T1000 (cell line): ENCODE measurements at places on chromosomes 2 and 18.

- DNase-seq, result no peak
These were observed 1.3 kb downstream of the DUSP28 start for GRCh38 chr2:240561325-240561971.

GRCh38 chr2:11984316-11985158 lies 238.1 kb downstream of the LPIN1 start:
- no peak for DNase-seq

GRCh38 chr2:236161082-236161462 lies 7.1 kb downstream of the GBX2 start:
- no peak for DNase-seq

DNA sequence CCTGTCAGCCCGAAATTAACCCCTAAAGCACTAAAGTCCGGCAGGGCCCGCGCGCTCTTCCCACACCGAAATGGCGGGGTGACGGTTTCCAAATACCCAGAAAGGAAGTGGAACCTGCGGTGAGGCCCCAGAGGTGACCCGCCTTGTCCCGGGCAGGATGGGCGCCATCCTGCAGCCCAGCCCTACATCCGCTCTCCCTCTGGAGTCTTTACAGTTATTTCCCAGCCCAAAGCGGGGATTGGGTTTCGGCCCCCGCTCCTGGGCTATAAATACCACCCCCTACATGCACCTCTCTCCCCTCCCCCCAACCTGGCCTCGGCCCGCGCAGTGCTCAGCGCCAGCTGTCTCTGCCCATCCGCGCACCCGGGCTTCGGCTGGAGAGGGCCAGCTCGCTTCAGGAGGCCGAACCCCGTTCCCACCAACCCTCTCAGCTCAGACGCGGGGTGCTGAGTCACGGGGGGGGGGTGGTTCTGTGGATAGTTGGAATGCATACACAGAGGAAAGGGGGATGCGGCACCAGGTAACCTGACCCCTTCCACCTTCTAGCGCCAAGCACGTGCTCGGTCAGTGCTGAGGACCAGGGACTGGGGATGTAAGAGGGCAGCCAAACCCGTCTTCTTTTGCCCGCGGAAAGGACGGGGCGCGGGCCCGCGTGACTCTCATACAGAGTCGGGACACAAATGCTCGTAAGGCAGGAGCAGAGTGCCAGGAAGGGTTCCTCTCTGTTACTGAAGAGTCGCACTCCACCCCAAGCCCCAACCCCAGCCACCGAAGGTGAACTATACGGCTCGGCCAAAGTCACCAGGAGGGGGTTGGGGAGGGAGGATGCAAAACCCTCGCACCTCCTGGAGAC lies at the start of gene TUBA4B:
Gene TUBA4B (plus strand): TSS at position 344 of the 853 bp plus-strand sequence. CDS start 165 bp downstream, at position 509.
- DNase-seq, result no peak

DNA sequence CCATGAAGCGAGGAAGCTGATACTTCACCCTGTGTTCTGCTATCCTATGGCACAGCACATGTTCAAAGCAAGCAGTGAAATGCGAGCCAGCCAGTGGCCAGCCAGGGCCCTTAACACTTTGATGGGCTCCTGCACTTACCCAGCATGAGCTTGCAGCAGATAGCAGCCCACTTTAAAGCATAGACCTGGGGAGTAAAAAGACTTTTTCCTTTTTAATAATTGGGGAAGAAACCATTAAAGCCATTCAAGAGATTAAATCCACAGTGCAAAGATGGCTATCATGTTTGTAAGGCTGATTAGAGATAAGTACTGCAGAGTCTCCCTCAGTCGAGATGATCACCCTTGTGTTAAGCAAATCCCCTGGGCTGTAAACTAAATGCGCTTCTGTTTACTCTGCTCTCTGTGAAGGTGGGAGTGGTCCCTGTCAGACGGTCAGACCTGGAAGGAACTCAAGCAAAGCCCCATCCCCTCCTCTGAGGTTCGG lies 15.7 kb downstream of the CCBE1 start:
- DNase-seq, result no peak

- DNase-seq, result no peak
These were observed 309.5 kb upstream of the CCDC68 start for GRCh38 chr18:55268628-55269275.

- no peak for DNase-seq
These were observed 5.3 kb downstream of the TPO start for GRCh38 chr2:1418566-1418965.

GRCh38 chr2:54763636-54764291 lies 40.3 kb downstream of the EML6 start:
- DNase-seq, result no peak

GRCh38 chr2:236176417-236176816 lies 8.2 kb upstream of the GBX2 start:
- no peak for DNase-seq
